Uterus (tissue), 4 donors: ENCODE measurements at places on chromosomes 11 and 22. TPM values are rescaled to one million over a fixed set of nuclear protein-coding genes. Genes with fewer than 3 reads are reported as not detected.

GRCh38 chr22:47130883-47131631 is 368.6 kb downstream of the TBC1D22A start:
- H3K4me3 ChIP-seq, result no peak overlapping the region
- no peak for DNase-seq
- no peaks in the 10 kb centered on the region for H3K36me3 ChIP-seq
- no peaks in the 10 kb centered on the region for H3K27me3 ChIP-seq

Gene TBX10
- total RNA-seq, result not detected

- no peaks in the 10 kb centered on the region for H3K4me1 ChIP-seq
- no peak overlapping the region for H3K27ac ChIP-seq
- no peaks in the 10 kb centered on the region for H3K36me3 ChIP-seq
- no peaks in the 10 kb centered on the region for H3K27me3 ChIP-seq
Observed at GRCh38 chr11:1479006-1479677, 7.4 kb downstream of the MOB2 start.

DNA sequence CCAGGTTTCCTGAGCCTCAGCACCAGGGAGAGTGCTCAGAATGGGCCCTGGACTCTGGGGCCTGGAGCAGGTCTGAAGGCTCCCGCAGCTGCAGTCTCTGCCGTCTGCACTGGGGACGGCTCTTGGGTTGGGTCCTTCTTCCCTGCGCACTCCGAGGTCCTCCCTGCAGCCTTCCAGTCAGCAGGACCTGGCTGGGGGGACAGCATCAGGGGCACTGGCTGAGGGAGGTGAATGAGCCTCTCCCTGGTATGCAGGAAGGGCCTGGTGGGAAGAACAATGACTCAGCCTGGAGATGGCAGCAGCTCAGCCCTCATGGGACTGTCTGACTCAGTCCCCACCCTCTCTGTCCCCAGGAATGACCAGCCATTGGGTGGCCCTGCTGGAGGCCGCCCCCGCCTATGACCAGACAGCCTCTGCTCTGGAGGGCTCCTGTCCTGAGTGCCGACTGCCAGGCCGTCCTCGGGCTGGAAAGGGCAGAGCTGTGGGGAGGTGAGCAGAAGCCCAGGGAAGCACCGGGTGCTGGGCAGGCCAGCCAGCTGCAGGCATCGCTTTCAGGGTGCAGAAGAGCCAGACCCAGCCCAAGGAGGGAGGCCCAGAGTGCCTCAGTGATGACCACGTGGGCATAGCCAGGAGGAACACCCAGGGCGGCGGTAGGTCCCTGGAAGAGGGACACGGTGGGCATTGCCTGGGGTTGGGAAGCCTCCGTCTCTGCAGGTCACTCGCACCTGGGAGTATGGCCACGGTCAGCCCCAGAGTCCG is 455.0 kb downstream of the BRD1 start:
- no peak overlapping the region for H3K27ac ChIP-seq
- DNase-seq, result no peak
- no peak overlapping the region for H3K4me3 ChIP-seq
- no peaks in the 10 kb centered on the region for H3K36me3 ChIP-seq
- no peaks in the 10 kb centered on the region for H3K27me3 ChIP-seq

Gene TESMIN
- total RNA-seq, result not detected

Gene CCDC81
- 3.4 TPM for total RNA-seq

Gene ADM2
- 0.95 TPM for total RNA-seq

DNA sequence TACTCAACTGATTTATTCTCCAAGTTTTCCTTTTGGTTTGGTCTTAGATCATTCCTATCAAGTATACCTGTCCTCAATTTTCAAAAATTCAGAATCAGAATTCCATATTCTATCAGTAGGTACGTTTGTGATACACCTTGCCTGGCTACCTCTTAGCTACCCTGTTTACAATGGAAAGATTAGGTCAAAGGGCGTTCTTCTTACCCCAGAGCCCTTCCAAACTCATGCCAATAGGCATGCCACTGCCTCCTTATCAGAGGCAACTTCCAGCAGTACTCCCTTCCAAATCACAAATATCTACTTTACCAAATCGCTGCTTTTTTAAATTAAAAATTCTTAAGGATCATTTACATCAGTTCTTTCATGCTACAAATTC is 1.0 kb downstream of the PATL1 start:
- peaks cover 8% of the 10 kb centered on the region for H3K4me1 ChIP-seq
- no peak for DNase-seq
- H3K27me3 ChIP-seq, result no peaks in the 10 kb centered on the region

Gene C22orf23
- total RNA-seq, result not detected

GRCh38 chr11:117145393-117145761 is 1.3 kb downstream of the PAFAH1B2 start:
- no peaks in the 10 kb centered on the region for H3K27me3 ChIP-seq
- peak overlapping the region; percentile 91 for H3K4me3 ChIP-seq
- H3K27ac ChIP-seq, result peak overlapping the region; percentile 92
- peak; percentile 56 for DNase-seq
- H3K36me3 ChIP-seq, result no peaks in the 10 kb centered on the region
- no peaks in the 10 kb centered on the region for H3K4me1 ChIP-seq

Gene GNAZ
- total RNA-seq, result 8.8 TPM

- H3K4me3 ChIP-seq, result peak overlapping the region; percentile 65
- peak; percentile 45 for DNase-seq
- no peaks in the 10 kb centered on the region for H3K27me3 ChIP-seq
- H3K4me1 ChIP-seq, result peaks cover 15% of the 10 kb centered on the region
Observed at GRCh38 chr22:46057246-46058090, 80.5 kb upstream of the WNT7B start.

- no peaks in the 10 kb centered on the region for H3K27me3 ChIP-seq
- DNase-seq, result no peak
- H3K4me3 ChIP-seq, result no peak overlapping the region
- H3K4me1 ChIP-seq, result peaks cover 7% of the 10 kb centered on the region
- no peaks in the 10 kb centered on the region for H3K36me3 ChIP-seq
- no peak overlapping the region for H3K27ac ChIP-seq
Observed at GRCh38 chr11:95248666-95249467, 17.9 kb upstream of the SESN3 start.
